Central memory CD8-positive, alpha-beta T cell (primary cell): ENCODE measurements at places on chromosomes 11 and 22.
A peak's percentile ranks its signal among the peaks of the same experiment; 100 is the strongest.

DNA sequence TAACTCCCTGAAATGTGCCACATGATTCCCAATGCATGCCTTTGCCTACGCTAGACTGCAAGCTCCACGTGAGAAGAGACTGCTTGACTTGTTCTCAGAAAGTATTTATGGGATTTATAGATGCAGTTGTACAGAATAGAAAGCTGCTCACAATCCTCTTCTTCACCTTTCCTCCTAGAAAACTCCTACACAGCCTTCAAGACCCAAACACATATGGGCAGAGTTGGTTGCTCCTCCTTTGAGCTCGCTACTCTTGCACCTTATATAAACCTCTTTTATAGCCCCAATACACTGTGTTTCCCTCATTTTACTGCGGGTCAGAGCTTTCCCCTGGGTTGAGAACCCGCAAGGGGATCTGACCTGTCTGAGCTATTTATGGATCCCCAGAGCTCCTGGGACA, 16.4 kb downstream of the C1QTNF6 start:
- H3K27ac ChIP-seq, result no peak overlapping the region
- no peak overlapping the region for H3K4me3 ChIP-seq
- no peaks in the 10 kb centered on the region for H3K27me3 ChIP-seq
- peaks cover 16% of the 10 kb centered on the region for H3K36me3 ChIP-seq

GRCh38 chr11:47018637-47019036, 82.1 kb downstream of the CSTPP1 start:
- H3K4me3 ChIP-seq, result no peak overlapping the region
- no peaks in the 10 kb centered on the region for H3K27me3 ChIP-seq
- peaks cover 4% of the 10 kb centered on the region for H3K36me3 ChIP-seq
- no peaks in the 10 kb centered on the region for H3K4me1 ChIP-seq
- H3K27ac ChIP-seq, result no peak overlapping the region

DNA sequence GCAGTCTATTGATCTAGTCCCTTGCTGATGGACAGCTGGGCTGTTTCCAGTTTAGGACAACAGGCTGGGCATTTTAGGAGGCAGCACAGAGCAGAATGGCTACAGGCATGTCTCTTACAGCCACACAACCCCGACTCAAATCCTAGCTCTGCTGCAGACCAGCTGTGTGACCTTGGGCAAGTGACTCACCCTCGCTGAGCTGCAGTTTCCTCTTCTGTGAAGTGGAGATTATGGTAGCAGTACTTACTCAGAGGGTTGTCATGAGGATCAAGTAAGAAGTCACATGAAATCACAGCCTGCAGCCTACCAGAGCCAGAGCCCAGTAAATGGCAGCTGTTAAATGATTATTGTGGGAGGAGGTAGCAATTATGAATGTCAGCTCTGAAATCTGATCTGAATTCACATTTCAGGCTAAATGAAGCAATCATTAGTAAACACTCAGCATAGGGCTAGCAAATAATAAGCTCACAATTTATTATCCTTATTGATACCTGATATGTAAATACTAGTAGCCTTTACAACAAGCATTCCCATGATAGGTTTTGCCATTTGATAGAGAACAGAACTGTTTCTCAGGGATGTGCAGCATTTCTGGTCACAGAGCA, 58.9 kb downstream of the MYEOV start:
- H3K36me3 ChIP-seq, result no peaks in the 10 kb centered on the region
- no peak for DNase-seq
- H3K27ac ChIP-seq, result no peak overlapping the region
- no peak overlapping the region for H3K4me3 ChIP-seq
- H3K4me1 ChIP-seq, result no peaks in the 10 kb centered on the region

- no peak for DNase-seq
- H3K4me1 ChIP-seq, result peaks cover 9% of the 10 kb centered on the region
- peaks cover 8% of the 10 kb centered on the region for H3K36me3 ChIP-seq
- H3K4me3 ChIP-seq, result no peak overlapping the region
These were observed 15.7 kb upstream of the PAX6 start for GRCh38 chr11:31826536-31827438.

GRCh38 chr11:17385492-17385891, 3.0 kb downstream of the KCNJ11 start:
- peaks cover 2% of the 10 kb centered on the region for H3K36me3 ChIP-seq
- no peaks in the 10 kb centered on the region for H3K4me1 ChIP-seq
- H3K27me3 ChIP-seq, result no peaks in the 10 kb centered on the region
- no peak overlapping the region for H3K4me3 ChIP-seq
- H3K27ac ChIP-seq, result no peak overlapping the region

DNA sequence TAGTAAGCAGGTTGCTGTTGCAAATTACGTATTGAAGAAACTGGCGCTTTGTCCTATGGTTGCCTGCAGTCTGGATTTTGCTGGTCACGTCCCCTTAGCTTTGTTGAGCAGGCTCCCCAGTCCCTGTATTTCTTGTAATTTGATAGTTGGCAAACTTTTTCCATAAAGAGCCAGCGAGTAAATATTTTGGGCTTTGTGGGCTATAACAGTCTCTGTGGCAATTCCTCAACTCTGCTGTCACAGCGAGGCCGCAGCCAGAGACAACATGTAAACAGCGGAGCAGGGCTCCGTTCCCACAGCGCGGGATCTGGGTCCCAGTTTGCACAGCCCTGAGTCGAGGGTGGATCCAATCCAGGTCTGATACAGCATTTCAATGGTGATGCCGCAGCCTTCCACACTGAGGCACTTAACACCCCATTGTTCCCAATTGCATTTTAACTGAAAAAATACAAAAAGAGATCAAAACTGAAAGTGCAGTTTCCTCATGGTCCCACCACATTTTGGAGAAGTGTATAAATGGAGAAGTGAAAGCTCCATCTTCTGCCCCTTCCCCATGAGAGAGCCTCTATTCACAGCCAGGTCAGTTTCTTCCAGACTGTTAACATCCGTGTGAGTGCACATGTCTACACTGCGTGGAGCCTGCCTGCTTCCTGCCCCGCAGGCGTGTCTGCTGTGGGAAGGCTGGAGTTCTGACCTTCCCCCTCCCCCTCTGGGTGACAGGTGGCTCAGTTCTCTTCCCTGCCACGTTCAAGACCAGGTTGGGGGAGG, 89.1 kb downstream of the RPS6KA4 start:
- H3K4me3 ChIP-seq, result peak overlapping the region; percentile 74
- DNase-seq, result no peak
- H3K27me3 ChIP-seq, result peaks cover 53% of the 10 kb centered on the region
- peaks cover 15% of the 10 kb centered on the region for H3K4me1 ChIP-seq

GRCh38 chr11:86214710-86215109, 29.8 kb upstream of the EED start:
- H3K27me3 ChIP-seq, result peaks cover 6% of the 10 kb centered on the region
- DNase-seq, result no peak
- peaks cover 2% of the 10 kb centered on the region for H3K36me3 ChIP-seq
- H3K4me3 ChIP-seq, result no peak overlapping the region

GRCh38 chr11:68506908-68507307, 46.4 kb downstream of the PPP6R3 start:
- H3K4me1 ChIP-seq, result peaks cover 84% of the 10 kb centered on the region
- H3K4me3 ChIP-seq, result peak overlapping the region; percentile 23
- no peak for DNase-seq
- no peaks in the 10 kb centered on the region for H3K27me3 ChIP-seq
- H3K36me3 ChIP-seq, result peaks cover 15% of the 10 kb centered on the region

GRCh38 chr11:86660736-86661135, 11.7 kb downstream of the ME3 start:
- no peak for DNase-seq
- H3K27ac ChIP-seq, result no peak overlapping the region
- no peaks in the 10 kb centered on the region for H3K4me1 ChIP-seq
- H3K4me3 ChIP-seq, result no peak overlapping the region
- no peaks in the 10 kb centered on the region for H3K36me3 ChIP-seq

DNA sequence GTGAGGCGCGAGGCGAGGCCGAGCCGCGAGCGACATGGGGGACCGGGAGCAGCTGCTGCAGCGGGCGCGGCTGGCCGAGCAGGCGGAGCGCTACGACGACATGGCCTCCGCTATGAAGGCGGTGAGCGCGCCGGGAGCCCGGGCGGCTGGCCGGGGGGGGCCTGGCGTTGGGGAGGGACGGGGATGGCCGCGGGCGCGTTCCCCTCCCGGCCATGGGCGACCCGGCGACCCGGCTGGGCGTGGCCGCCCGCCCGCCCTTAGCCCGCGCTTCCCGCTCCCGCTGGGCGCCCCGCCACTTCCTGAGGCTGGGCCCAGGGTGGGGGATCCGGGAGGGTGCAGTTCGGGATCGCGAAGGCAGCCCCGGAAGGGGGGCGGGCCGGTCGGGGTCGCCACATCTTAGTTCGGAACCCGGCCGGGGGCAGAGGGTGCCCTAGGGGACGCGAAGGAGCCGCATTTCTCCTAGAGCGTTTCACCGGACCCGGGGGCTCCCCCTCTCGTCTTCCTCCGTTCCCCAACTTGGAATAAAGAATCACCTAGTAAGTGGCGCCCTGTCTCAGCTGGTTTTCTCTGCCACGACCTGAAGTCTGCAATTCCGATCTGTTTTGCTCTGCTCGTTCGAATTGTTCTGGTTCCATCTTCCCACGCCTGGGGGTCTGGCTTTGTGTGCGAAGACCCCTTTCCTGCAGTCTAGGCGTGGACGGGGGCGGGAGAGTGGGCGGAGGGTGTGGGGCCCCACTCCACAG, 536 bp downstream of the YWHAH start:
- H3K27ac ChIP-seq, result no peak overlapping the region
- DNase-seq, result peak; percentile 13
- H3K36me3 ChIP-seq, result peaks cover 8% of the 10 kb centered on the region
- no peak overlapping the region for H3K4me3 ChIP-seq

DNA sequence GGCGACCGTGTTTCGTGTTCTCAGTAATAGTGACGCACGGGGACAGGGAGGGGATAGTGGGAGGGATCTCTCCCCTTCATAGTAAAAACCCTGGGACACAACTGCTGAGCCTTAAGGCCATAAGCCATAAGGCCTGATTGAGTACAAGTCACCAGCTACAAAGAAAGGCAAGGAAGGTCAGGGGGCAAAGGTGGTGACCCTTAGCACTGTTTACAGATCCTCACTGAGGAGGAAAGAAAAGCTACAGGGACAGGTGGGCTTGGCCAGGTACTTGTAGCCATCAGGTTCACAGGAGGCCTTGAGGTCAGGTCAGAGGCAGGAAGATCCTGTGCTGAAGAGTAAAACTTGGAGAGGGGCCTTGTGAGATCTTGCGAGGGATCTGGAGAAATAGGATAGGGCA, 15.1 kb upstream of the AMPD3 start:
- peaks cover 11% of the 10 kb centered on the region for H3K4me1 ChIP-seq
- H3K27me3 ChIP-seq, result no peaks in the 10 kb centered on the region
- DNase-seq, result no peak
- H3K36me3 ChIP-seq, result peaks cover 4% of the 10 kb centered on the region
- no peak overlapping the region for H3K27ac ChIP-seq

DNA sequence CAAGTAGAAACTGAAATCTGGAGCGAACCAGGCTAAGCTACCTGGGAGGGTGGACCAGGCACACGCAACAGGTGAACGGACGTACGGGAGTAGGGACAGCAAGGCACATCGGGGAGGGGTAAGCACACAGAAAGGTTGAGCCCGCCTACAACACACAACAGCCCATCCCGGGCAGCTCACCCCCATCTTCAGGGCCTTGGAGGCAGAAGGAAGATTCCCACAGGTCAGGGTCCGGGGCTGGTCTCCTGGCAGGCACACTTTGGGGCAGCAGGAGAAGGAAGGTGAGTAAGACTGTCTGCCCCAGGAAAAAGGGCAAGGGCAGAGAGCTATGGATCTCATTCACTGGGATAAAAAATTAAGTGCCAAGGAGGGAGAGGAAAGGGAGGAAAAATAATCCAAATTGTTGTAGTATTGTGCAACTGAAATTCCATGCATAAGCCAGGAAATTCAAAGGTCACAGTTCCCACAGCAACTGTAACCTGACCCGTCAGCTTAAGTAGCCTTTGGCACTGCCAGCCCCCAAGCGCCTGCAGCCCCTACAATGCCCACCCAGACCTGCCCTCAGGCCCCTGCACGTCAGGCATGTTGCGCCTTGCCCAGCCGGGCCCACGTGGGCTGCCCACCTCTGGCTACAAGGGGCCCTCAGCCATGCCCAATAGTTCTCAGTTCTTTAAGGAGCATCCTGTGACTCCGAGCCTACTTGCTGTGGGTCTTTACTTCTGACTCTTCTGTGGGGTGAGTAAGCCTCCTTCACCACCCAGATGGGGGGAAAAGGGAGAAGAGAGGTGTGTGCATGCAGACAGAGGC, 51.8 kb downstream of the MICAL3 start:
- no peak for DNase-seq
- H3K4me3 ChIP-seq, result no peak overlapping the region
- H3K27me3 ChIP-seq, result no peaks in the 10 kb centered on the region
